Cortex of kidney (tissue), 1 donor: ENCODE measurements at places on chromosomes 12 and 14.

DNA sequence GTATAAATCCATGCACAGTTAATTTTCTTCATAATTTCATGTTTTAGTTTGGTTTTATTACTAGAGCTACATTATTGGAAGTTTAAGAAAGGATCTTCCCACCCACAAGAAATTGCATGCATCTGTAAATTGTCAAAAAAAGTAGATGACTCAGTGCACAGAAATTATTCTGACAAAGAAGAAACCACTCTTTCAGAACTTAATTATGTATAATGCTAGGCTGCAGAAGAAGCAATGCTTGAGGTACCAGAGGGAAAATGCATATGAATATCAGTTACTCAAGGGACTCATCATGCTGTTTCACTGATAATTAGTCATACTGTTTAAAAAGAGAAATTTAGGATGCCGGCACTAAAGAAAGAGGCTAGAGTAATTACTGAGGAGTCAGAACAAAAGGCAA, 147.0 kb downstream of the SLC16A7 start:
- DNase-seq, result no peak

- no peak for DNase-seq
Measured at GRCh38 chr14:27608377-27608776, 1010.5 kb upstream of the NOVA1 start.

GRCh38 chr12:8907513-8907912, 6.8 kb upstream of the PHC1 start:
- no peak for DNase-seq

GRCh38 chr14:94922595-94923239, 152.8 kb upstream of the GSC start:
- no peak for DNase-seq

- no peak for DNase-seq
Measured at GRCh38 chr14:26577711-26578110, 20.1 kb downstream of the NOVA1 start.

DNA sequence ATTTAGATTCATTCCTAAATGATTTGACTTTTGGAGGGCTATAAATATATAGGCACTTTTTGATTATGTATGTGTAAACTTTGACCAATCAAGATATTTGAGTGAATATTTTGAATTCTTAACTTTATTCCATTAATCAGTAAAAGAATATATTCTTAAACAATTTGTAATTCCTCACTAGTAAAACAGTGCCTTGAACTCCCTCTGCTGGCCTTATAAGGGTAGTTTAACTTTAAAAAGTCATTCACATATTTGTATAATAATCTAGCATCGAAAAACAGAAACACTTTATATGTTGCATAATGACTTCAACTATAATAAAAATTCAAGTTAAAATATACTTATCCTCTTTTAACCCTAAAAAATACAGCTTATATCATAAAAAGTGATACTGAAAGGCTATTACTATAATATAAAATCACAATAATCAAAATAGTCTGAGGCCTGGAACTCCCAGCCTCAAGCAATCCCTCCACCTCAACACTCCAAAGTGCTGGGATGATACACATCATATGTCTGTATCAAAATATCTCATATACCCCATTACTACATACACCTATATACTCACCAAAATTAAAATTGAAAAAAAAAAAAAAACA, 31.2 kb downstream of the CCDC59 start:
- no peak for DNase-seq

- DNase-seq, result no peak
Measured at GRCh38 chr14:92426237-92426636, 87.3 kb upstream of the RIN3 start.

- DNase-seq, result no peak
Measured at GRCh38 chr14:64623554-64624165, 73.9 kb downstream of the PPP1R36 start.

GRCh38 chr14:104443391-104444158, 136.0 kb upstream of the C14orf180 start:
- no peak for DNase-seq

- DNase-seq, result no peak
Measured at GRCh38 chr12:131990980-131991305, 41.2 kb downstream of the EP400 start.

DNA sequence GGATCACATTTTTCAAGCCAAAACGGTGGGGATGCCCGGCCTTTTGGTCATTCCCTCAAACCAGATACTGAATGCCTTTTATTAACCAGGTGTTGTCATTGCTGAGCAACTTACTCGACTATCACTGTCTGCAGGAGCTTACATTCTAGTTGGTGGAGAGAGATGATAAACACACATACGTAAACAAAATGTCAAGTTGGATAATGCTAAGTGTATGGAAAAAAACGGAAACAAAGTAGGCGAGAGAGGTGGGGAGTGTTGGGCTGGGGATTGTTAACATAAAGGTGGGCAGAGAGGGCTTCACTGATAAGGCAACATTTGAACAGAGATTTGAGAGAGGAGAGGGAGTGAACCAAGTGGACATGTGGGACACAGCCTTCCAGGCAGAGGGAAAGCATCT, 4.5 kb downstream of the C12orf43 start:
- no peak for DNase-seq

DNA sequence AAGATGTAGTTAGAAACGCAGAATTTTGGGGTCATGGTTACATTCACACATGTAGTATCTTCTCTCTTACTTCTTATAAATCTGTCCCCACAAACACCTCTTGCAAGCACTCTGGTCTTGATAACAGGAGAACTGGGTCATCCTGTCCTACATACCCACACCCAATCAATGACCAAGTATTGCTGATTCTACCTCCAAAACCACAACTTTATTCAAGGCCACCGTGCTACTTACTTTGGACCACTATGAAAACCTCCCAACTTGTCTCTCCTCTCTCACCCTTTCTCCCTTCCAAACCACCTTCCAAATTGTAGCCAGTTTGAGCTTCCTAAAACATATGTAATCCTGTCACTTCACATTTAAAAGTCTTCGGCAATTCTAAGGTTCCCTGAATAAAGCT, 5.4 kb downstream of the SERPINA11 start:
- DNase-seq, result no peak

GRCh38 chr14:29262979-29263378, 496.4 kb downstream of the FOXG1 start:
- no peak for DNase-seq

GRCh38 chr14:69066396-69067171, 86.3 kb downstream of the DCAF5 start:
- no peak for DNase-seq

GRCh38 chr14:99910337-99911309, 117.4 kb downstream of the EML1 start:
- DNase-seq, result no peak

DNA sequence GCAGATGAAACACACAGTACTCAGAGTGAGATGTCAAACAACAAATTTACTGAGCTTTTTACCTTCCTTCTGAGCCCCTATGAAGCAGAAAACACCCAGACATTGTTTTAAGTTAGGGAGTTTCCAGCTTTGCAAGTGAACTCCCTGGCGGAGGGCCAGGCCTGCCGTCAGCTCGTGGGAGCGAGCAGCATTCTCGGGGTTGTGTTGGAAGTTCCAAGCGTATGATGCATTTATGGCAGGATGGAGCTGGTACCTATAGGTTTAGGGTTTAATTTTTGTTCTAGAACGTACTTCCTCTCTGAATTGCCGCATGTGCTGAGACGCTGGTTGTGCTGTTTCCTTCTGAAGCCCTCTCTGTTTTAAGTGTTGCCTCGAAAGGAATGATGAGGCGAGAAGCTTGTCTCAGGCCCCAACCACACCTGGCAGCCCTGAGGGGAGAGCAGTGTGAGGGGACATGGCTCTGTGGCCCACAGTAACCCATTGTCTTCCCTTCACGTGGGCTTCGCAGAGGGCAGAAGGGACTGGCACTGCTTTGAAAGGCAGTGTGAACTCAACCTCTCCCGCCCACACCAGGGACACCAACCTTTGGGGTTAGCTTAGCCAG, 76.6 kb downstream of the SSPN start:
- no peak for DNase-seq

DNA sequence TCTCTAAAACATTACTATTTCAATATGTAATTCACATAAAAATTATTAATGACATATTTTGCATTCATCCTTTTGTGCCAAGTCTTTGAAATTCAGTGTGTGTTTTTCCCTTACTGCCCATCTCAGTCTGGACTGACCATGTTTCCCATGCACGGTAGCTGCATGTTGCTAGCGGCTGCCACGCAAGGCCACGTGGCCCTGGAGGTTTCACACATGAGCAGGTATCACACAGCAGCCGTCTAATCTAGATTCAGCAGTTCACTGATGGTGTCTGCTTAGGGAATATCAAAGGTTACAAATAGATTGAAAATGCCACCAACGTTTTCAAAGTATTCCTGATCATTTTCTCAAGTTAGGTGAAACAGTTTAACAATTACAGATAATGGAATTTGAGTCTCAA, 234.8 kb upstream of the FKBP4 start:
- DNase-seq, result no peak

- no peak for DNase-seq
Measured at GRCh38 chr12:64714551-64714968, 44.6 kb downstream of the GNS start.
